A172 (cell line): ENCODE measurements at places on chromosomes 12 and 14. TPM values are rescaled to one million over a fixed set of nuclear protein-coding genes. Genes with fewer than 3 reads are reported as not detected.

The DBX2 gene
- total RNA-seq: not detected in 2 replicates

The PLCZ1 gene
- 0.07 TPM in 1 of 2 replicates, not detected in the other for total RNA-seq

The PLBD1 gene
- not detected in 2 replicates for total RNA-seq

The FOXG1 gene
- 0.29 and 0.57 TPM in 2 replicates for total RNA-seq

The RASSF8 gene
- total RNA-seq: 19.7 and 21.2 TPM in 2 replicates

The EEF1AKMT3 gene
- 3.3 and 7.8 TPM in 2 replicates for total RNA-seq

The RHNO1 gene
- total RNA-seq: 30.2 and 41.6 TPM in 2 replicates

The IL31 gene
- not detected in 2 replicates for total RNA-seq

The TGM1 gene
- total RNA-seq: 0.64 and 3.3 TPM in 2 replicates

The KCNK10 gene
- not detected in 2 replicates for total RNA-seq

The RIPK3 gene
- not detected in 2 replicates for total RNA-seq

The RASAL1 gene
- total RNA-seq: not detected in 2 replicates

The MMP14 gene
- 82.4 and 92.9 TPM in 2 replicates for total RNA-seq

The GPHN gene
- total RNA-seq: 10.7 and 13.3 TPM in 2 replicates

The ACOT4 gene
- total RNA-seq: not detected in 2 replicates

The APOF gene
- not detected in 2 replicates for total RNA-seq

The CYP27B1 gene
- total RNA-seq: 0.90 and 2.1 TPM in 2 replicates

The TMED10 gene
- total RNA-seq: 155 and 159 TPM in 2 replicates

The TSHR gene
- total RNA-seq: not detected in 2 replicates

The AMHR2 gene
- 0.57 TPM in 1 of 2 replicates, not detected in the other for total RNA-seq

The HOXC13 gene
- total RNA-seq: 7.5 and 8.9 TPM in 2 replicates

The DYRK4 gene
- 17.6 and 46.3 TPM in 2 replicates for total RNA-seq

The EPYC gene
- not detected in 2 replicates for total RNA-seq

The ACTR10 gene
- total RNA-seq: 78.3 and 81.8 TPM in 2 replicates

The GRIP1 gene
- not detected in 2 replicates for total RNA-seq

The FGD4 gene
- 0.69 and 2.3 TPM in 2 replicates for total RNA-seq

The LARP4 gene
- 34.5 and 47.6 TPM in 2 replicates for total RNA-seq

The R3HDM2 gene
- total RNA-seq: 9.4 and 16.3 TPM in 2 replicates

The ENDOU gene
- not detected in 2 replicates for total RNA-seq

The OAS2 gene
- 1.7 and 6.5 TPM in 2 replicates for total RNA-seq

The CELA1 gene
- not detected in 2 replicates for total RNA-seq

The TAS2R43 gene
- total RNA-seq: not detected in 2 replicates

The IL22 gene
- not detected in 2 replicates for total RNA-seq

The LRP6 gene
- total RNA-seq: 8.3 and 12.0 TPM in 2 replicates

The CEP290 gene
- 12.7 and 28.8 TPM in 2 replicates for total RNA-seq

The RND1 gene
- 0.12 and 0.24 TPM in 2 replicates for total RNA-seq

The PGF gene
- 2.2 and 8.8 TPM in 2 replicates for total RNA-seq

The FBLN5 gene
- total RNA-seq: 2.6 and 8.6 TPM in 2 replicates

The TAPBPL gene
- 2.6 and 3.4 TPM in 2 replicates for total RNA-seq
